ENCODE measurements at places on chromosomes 3 and 15.

- DNase-seq: no peak
Measured at GRCh38 chr15:83356501-83357399, 72.3 kb upstream of the BNC1 start.

- peak; percentile 6 for DNase-seq
Measured at GRCh38 chr3:102512734-102513504, 78.1 kb downstream of the ZPLD1 start.

DNA sequence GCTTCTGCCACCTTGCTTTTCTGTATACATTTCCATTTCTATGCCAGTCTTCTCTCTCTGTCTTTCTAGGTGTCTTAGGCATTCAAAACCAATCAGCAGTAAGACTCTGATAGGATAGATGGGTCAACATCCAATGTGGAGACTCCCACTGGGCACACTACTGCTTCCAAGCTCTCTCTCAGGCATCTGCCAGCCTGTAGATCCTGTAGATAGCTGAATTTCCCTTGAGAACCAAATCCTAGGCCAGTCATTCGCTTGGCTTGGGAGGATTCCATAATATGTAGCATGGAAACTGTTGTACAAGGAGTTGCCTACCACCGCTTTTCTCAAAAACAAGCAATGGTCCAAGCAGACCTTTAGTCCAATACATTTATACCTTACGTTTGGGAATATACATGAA is 262.8 kb upstream of the RARB start:
- no peak for DNase-seq

DNA sequence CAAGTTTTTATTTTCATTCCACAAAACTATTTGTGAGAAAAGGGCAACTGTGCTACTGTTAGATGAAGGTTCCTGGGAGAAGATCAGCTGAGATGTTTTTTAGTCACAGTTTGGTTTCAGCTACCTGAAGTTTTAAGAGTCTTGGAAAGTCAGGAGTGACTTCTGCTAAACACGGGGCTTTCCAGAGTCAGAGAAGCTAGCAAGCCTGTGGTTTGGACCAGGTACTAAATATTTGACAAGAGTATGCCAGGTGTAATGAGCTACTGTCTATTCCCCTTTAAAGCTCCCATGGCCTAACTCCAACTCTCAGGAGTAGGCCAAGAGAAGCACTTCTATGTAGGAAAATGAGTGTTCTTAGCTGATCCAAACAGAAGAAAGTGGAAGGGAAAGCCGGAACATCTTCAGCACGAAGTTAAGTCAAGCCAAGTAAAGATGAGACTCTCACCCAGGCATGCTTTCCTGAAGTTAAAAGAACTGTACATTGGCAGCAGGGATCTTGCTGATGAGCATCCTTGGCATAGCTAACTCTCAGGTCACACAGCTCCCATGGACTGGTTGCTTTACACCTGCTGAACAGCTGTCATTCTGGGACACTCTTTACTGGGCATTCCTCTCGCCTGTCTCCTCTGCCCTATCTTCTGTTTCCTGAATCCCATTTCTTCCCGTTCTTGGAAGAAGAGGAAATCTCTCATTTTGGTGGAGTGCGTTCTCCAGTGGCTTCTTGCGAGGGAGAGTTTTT is 22.5 kb downstream of the TM4SF18 start:
- DNase-seq: no peak

DNA sequence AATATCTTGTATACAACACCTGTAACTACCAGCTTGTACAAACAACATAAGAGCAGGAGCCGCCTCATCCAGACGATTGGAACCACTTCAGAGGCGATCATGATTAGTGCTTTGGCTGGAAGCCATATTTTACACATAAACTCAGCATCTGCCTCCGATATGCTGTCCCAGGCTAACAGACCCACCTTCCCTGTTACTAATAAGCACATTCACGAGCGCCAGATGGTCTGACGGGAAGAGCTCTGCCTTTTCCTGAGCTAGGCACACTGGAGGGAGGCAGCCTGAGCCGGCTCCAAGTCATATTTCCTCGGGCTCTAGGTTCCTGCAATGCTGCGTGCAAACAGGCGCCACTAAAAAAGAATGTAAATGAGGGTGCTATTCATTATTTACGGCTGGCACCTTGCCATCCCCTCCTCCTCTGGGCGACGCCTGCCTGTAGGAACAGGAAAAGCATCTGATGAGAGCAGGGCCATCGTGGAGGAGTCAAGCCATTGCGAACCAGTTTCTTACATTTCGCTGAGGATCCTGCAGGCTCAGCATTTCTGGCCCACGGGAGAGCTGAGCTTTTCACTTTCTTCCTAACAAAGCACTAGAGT is 98.2 kb downstream of the ANXA2 start:
- no peak for DNase-seq

- DNase-seq: no peak
Measured at GRCh38 chr3:32421185-32421584, 29.5 kb downstream of the CMTM7 start.

- DNase-seq: no peak
Measured at GRCh38 chr3:136258199-136258598, 8.1 kb downstream of the PCCB start.

DNA sequence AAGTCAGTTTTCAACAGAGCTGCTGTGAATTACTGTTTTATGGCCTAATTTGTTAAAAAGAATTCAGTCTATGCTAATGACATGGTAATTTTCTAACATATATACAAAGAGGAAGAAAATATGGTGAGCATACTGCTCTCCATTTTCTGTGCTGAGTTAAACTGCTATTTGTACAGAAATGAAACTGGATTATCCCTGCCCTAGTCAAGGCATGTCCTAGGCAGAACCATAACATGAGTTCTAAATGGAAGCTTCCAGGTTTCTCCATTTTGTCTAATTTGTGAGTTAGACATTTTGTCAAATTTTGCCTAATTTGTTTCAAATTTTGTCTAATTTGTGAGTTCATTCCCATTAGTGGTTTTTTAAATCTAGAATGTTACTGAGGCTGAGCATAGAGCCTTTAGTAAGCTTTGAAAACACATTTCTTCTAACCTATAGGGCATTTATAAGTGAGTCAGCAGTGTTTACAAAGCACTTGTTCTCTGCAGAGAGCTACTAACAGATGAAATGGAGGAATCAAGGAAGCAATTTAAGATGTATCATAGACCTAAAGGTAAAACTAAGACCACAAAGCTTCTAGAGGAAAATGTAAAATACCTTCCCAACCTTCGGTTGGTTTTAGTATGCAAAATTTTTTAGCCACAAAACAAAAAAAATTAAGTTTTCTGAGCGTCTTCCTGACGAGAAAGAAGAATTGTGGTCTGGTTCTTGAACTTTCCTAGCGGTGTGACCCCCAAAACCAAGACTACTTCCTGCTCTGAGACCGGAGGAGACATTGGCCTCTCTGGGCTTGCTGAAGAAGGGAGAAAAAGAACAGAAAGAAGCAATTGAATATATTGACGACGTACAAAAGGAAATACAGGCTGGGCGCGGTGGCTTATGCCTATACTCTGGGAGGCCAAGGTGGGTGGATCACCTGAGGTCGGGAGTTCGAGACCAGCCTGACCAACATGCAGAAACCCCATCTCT is 9.8 kb downstream of the P2RY14 start:
- DNase-seq: no peak

- no peak for DNase-seq
Measured at GRCh38 chr3:197458179-197458707, 97.5 kb downstream of the BDH1 start.

GRCh38 chr3:139122221-139122581 is 77.5 kb upstream of the PRR23C start:
- no peak for DNase-seq

- peak; percentile 84 for DNase-seq
Measured at GRCh38 chr3:155870133-155870944, at the start of gene GMPS. Gene GMPS, plus strand, starts transcription at chr3:155870650. Its CDS starts 221 bp downstream, at chr3:155870871.

DNA sequence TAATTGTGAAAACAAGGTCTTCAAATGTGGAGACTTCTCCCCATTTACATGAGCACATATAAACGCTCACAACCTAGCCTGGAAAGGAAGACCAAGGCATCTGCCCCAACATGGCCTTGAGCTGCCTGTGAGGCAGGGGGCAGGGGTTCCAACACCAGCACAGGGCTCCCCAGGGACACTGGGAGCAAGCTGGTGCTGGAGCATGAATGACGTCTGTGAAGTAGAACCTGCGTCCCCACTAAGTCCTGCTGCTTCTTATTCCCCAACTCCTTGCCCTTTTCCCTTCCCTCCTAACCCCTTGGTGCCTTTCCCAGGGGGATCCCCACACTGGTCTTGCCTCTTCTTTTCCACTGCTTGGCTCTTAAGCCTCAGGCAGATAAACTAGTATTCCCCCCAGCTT is 93.1 kb downstream of the RBPMS2 start:
- DNase-seq: no peak

GRCh38 chr15:60710656-60711055 is 231.7 kb upstream of the ICE2 start:
- no peak for DNase-seq

DNA sequence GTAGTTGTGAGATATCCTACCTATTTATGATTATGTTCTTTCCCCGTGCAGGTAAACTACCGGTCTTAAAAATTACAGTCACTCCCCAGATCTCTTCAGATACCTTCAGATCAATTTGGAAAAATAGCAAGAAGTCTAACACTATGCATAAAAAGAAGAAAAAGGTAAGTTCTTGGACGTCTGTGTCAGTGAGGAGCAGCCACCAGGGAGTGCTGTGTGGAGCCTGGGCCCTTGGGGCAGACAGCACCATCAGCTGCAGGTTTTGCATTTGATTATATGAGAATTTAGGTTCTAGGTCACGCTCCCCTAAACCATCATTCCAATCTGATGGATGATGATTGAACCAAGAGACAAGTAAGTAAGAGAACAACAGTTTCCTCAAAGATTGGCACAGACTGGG is 8.9 kb upstream of the RNF7 start:
- no peak for DNase-seq

GRCh38 chr3:160400030-160400701 is 716 bp downstream of the SMC4 start:
- no peak for DNase-seq

- no peak for DNase-seq
Measured at GRCh38 chr3:71310359-71310979, 273.1 kb downstream of the FOXP1 start.

DNA sequence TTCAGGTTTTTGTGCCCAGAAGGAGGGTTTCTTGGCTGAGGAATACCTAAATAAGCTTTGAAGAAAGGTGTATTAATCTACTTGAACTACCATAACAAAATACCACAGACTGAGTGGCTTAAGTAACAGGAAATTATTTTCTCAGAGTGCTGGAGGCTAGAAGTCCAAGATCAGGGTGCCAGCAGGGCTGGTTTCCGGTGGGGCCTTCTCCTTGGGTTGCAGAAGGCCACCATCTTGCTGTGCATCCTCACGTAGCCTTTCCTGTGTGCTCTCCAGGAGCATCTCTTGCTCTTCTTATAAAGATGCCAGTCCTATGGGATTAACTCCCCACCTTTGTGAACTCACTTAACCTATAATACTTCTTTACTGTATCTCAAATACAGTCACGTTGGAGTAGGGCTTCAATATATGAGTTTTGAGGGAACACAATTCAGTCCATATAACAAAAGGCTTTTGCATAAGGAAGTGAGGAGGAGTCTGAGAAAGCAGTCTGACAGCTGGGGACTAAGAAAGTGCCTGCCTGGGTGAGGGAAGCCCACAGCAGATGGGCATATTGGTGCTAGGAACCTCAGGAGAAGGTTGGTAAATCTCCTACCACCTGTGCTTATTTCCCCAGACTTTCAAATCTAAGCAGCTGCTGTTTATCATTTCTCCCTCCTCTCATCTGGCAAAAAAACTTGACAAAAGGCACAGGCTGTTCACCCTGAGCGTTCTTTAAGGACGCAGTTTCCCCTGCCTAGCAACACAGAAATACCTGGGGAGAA is 89.6 kb upstream of the CBLB start:
- DNase-seq: no peak

DNA sequence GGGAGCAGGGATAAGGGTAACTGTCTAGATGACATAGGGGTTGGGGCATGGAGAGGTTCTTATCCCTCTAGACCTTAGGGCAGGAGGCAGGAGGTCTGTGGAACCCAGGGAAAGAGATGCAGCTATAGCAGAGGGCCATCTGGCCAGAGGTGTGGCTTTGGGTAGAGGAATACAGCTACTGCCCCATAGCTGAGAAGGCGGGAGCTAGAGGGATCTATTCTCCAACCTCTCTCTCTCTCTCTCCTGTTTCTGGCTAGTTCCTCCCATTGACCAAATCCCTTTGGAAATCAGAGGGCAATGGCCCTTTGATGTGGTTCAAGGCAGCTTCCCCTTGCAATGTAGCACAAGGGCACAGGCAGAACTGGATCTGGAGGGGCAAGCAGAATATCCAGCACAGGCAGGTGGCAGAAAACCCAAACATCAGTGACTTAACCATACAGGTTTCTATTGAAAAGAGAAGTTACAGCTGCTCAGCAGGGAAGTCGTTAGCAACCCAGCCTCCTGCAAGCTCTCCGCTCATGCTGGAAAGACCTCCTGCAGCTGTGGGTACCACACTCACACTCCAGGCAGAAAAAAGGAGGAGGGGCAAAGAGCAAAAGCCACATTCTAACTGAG is 22.3 kb upstream of the LMOD3 start:
- no peak for DNase-seq

DNA sequence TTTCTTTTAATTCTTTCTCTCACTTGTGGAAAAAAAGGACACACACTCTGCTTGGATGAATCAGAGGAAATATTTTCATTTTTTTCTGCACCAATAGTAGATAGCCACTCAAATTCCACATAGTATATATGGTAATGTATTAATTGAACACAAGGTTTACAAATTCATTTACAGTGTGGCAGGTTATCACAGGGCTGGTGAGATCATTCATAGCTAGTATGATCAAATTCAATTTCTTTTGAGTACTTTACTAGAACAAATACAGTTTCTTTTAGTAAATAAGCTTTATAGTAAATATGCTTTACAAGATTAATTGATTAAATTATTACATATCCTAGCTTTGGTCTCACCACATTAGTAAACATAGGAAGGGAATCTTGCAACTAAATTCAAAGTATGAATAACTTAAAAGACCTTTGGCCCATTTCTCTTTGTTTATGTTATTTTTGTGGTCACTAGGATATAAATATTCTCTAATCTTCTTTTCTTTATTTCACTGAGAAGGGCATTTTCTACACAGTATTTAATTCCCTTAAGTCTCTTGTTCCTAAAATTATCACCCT is 40.1 kb upstream of the PARP14 start:
- DNase-seq: no peak

DNA sequence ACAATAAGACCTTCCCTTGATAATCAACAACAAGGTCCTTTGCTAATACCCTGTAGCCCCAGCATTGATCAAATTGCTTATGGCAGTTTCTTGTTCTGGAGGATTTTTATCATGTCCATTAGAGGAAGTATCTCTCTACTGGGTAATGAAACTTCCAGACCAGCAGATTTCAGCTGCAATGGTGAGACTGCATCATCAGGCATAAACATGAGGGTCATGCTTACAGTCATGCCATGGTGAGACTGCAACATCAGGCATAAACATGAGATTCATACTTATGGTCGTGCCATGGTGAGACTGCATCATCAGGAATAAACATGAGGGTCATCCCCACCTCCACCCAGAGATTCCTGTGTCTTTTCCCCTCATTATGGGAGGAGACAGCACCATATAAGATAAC is 129.0 kb upstream of the LIPC start:
- DNase-seq: no peak

GRCh38 chr15:58694641-58695398 is 54.7 kb downstream of the ADAM10 start:
- no peak for DNase-seq

GRCh38 chr15:64623347-64623996 is 151.9 kb downstream of the RBPMS2 start:
- DNase-seq: no peak

- no peak for DNase-seq
Measured at GRCh38 chr3:80643421-80643820, 875.6 kb upstream of the ROBO1 start.

Measured in NCI-H1930 (cell line).